SK-N-SH treated with all-trans-retinoic acid at 6 μM for 48 hours (cell line): ENCODE measurements at places on chromosomes 7 and 10.
A peak's percentile ranks its signal among the peaks of the same experiment; 100 is the strongest.

- ATAC-seq = no peak
Measured at GRCh38 chr7:33155811-33156210, 26.4 kb downstream of the BBS9 start.

- no peak for ATAC-seq
Measured at GRCh38 chr7:19648791-19649190, 60.0 kb downstream of the POLR1F start.

DNA sequence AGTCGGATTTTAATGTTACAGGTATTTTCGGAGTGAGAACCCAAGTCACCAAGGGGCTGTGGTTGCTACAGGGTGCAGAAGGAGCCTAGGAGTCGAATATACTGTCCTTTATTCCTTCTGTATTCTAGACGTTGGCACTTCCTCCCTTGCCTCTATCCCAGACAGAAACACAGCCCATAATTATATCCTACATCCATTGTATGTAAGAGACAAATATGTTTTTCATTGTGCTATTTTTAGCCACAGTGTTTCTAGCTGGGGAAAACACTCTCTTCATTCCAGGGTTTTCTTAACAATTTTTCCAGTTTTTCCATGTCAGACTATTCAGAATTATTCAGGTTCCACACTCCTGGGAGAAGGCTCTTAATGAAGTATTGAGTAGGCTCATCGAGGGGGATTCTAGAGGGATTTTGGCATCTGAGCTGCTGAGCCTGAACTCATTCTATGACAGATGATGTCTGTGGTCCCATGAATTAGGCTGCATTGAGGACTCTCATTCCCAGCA, 32.6 kb downstream of the KIAA1217 start:
- peak; percentile 84 for ATAC-seq

DNA sequence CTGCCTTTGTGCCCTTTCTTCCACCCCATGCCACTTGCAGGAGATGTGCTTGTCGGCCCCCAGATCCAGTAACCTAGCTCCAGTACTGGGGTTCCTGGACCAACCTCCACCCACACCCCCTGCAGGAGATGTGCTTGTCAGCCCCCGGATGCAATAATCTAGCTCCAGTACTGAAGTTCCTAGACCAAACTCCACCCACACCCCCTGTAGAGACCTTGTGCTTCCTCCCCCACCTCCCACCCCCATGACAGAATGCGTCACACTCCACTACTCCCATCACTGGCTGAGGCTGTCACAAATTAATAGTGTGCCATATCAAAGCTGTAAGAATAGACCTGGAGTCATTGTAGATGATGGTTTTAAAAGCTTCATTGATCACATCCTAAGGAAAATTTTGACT, 185.0 kb downstream of the BICC1 start:
- no peak for ATAC-seq

DNA sequence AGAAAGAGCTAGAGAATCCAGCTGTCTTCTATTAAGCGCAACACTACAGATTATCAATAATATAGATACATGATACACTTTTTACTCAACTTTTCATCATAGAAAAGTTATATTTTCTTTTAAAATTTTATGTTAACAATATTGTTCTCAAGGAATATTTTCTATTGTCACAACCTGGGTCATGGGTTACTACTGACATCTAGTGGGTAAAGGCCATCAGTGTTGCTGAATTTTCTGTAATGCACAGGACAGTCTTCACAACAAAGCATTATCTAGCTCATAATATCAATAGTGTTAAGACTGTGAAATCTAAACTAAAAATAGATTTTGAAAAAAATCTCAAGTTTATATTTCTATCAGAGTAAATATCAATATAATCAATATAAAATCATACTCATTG, 209.8 kb downstream of the ZNF33B start:
- ATAC-seq = peak; percentile 72; the same call in 2 of the 3 replicates

- ATAC-seq = no peak
Measured at GRCh38 chr10:79415736-79416577, 29.5 kb downstream of the ZCCHC24 start.

DNA sequence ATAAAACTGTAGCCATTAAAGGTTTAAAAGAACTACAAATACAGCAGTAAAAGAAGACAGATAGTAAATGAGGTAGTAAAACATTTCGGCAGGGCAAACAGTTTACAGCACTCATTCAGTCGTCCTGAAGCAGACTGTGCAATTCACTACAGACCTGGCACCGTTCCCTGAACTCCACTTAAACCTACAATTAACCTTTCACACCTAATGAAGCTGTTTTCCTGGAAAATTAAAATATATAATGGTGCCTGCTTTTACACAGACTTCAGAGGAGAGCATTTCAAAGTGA, 335.3 kb downstream of the GFRA1 start:
- no peak; the same call in 2 of the 3 replicates for ATAC-seq

DNA sequence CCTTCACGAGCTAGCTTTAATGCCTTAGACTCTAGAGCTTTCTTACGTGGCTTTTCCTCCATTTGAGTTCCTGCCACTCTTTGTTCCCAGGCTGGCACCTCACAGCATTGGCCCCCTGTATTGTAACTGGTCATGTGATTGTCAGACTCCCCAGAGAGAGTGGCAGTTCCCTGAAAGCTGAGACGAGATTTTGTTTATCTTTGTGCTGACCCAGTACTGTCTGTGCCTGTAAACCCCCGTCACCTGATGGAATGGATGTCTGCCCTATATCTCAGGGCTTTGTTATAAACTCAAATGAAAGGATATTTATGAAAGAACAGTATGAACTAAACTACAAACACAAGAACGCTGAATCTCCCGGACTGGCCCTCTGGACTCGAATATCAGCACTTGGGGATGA, 13.0 kb downstream of the NOBOX start:
- no peak for ATAC-seq

- no peak for ATAC-seq
Measured at GRCh38 chr10:97028126-97028831, 157.5 kb downstream of the SLIT1 start.

DNA sequence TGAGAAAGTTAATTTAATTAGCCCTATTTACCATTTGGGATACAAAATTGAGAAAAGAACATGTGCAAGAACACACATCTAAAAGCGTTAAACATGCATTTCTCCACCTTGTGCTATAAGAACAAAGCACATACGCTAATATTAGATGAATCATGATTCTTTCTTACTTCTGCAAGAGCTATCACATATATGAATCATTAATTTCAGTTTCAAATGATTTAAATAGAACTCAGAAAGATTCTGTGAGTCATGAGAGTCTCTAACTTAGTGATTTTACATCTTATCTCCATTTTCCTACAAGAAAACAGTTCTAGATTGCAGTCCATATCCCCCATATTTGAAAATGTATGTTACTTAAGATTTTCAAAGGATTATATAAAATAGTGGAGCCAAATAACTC, 173.9 kb downstream of the RNLS start:
- ATAC-seq = peak; percentile 19; the same call in 1 of the 3 replicates

DNA sequence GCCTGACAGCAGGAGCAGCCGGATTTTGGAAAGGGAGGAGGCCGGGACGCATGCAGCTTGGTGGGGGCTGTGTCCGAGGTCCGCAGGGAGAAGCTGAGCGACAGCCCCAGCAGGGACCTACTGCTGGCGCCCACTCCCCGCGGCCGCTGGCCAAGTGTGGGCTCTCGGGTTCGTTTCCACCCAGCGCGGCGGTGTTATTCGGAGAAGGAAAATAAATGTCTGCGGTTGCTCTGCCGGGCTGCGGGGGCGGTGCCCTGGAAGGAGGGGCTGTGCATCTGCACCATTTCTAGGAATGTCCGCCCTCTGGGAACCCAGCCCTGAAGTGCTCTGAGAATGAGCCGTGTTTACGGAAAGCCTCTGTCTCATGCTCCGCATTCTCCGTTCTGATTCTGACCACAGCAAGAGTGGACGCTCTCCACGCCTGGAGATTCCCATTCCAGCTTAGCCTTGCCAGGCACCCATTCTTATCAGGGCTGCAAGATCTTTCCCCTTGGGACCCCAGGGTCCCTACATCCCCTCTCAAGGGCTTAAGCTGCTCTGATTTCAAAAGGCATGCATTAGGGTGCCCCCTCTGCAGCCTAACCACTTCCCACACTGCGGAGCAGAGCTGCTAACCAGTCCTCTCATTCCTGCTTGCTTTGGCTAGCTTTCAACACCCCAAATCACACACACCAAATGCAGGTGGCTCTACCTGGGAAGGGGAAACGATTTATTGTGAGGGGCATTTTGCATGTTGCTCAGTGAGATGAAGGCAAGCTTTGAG, 256.6 kb upstream of the GLI3 start:
- peak; percentile 95 for ATAC-seq

GRCh38 chr7:22718911-22719420, 8.0 kb upstream of the IL6 start:
- ATAC-seq = no peak

DNA sequence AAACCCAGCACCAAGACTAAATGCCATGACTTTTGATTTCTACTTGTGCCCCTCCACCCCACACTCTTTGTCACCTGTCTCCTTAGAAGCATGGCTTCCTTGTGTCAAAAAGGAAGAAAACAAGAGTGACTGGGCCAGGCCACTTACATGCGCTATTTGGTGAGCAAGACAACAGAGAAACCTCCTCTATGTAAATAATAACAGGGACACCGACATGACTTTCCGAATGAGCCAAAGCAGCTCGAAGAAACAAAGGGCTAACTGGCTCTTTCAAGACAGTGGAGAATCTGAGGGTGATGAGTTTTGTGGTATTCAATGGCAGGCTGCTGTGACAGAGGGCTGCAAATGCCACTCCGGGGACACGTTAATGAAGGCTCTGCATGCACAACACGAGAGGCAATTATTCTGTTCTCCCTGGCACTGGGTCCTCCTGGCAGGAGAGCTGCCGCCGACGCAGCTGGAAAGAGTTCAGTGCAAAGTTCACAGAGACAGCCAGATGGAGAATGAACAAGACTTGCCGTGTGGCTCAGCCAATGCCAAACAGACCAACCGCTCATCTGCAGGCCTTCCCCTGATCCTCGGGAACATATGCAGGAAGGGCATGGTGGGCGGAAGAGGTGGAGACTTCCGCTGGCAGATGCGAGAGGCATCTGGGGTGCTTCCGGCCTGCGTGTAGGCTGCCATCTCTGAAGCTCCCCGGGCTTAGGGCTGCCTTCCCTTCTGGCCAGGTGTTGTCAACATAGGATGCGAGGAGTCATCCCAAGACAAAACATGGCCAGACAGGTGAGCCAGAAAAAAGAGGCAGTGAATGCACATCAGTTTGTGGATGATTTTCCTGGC, 59.1 kb upstream of the SMNDC1 start:
- no peak for ATAC-seq

DNA sequence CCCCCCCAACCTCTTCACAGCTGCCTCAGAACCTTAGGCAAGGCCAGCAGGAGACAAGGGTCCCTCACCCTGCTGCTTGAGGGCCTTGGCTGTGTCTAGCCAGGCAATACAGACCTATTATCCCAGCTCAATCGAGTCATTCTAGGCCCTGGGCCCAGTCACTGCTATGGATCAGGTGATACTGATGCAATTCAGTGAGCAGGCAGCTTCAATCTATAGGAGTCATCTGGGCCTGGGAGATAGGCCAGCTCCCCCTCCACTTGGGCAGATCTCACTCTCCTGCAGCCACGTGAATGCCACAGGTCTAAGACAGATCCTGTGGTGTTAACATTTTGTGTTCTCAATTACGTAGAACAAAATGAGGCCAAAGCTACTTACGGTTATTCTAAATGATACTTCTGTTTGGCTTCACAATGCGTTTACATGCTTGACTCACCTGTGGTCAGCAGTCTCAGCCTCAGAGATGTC, 68.0 kb upstream of the LRRC4 start:
- no peak for ATAC-seq

DNA sequence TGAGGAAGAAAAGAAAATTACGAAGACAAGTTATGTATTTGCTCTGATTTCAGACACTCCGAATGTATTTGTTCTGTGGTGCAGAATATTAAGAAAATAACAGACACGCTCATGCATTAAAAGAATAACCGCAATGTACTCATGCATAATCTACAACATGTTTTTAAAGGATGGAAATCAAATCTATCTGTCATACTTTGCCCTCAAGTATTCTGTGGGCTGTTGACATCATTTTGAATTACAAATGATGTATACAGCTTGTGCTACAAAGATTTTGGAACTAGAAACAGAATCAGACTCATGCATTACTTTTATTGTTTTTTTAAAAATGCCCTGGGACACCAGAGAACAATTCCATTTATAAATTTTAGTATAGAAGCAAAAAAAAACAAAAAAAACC, 69.9 kb downstream of the APBB1IP start:
- ATAC-seq = no peak

GRCh38 chr7:114889646-114890285, 32.1 kb upstream of the MDFIC start:
- ATAC-seq = peak; percentile 97
